ENCODE measurements at places on chromosomes 7 and 10.

DNA sequence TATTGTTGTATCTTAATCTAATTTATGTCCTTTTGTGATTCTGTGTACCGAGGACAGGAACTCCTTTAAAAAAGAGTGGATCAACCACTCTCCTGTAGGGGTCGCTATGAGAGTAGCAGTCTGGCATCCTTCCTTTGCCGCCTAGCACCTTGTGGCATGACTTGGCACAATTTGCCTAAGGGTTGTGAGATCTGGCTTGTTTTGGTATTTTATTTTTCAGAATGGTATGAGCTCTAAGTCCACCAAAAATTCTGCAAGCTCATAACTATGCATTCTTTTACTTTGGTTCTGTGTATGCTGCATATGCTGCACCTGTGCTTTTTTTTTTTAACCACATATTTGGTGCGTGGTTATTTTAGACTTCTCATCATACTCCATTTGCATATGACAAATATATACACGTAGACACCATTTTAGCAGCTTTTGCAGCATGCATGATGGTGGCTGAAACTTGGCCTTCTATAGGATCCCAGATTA, 112.8 kb downstream of the CDK14 start:
- DNase-seq, result peak; percentile 54

DNA sequence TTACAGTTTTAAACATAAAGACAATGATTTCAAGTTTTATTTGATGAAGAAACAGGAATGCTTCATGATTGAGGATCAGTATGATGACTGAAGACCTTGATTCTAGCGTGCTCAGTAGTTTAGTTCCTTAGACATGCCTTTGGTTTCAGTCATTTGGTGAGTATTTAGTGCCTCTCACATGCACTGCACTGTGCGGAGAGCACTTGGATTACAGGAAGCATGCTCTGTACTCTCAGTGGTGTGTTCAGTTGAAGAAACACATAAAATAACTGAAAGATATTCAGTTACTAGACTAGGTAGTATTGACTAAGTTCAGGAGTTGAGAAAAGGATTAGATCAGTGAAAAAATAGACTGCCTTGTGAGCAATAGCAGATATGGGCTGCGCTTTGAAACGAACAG, 25.5 kb downstream of the RBM17 start:
- no peak for DNase-seq

- peak; percentile 34 for DNase-seq
Measured at GRCh38 chr7:141785706-141786552, 4.1 kb upstream of the TAS2R5 start.

- DNase-seq, result no peak
Measured at GRCh38 chr7:31099451-31100444, 47.6 kb downstream of the ADCYAP1R1 start.
